ENCODE measurements at places on chromosomes 7 and 10.

GRCh38 chr10:22911889-22912762, 15.7 kb upstream of the ARMC3 start:
- no peak for DNase-seq

DNA sequence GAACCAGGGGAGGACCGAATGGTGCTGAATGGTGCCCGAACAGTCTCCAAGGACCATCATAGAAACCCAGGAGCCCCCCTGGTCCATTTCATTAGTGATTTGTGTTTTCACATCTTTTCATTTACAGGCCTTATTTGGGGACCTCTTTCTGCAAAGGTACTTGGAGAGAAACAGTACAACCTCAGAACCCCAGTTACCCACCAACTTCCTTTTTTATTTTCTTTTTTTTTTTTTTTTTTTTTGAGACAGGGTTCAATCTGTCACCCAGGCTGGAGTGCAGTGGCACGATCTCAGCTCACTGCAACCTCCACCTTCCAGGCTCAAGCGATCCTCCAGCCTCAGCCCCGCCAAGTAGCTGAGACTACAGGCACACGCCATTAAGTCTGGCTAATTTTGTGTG, 13.0 kb upstream of the ELN start:
- no peak for DNase-seq

- DNase-seq: peak; percentile 82
Observed at GRCh38 chr7:31336202-31337001, 4.1 kb downstream of the NEUROD6 start.

GRCh38 chr10:90180886-90181691, 479.7 kb downstream of the KIF20B start:
- no peak for DNase-seq

GRCh38 chr7:137934941-137935883, 66.7 kb downstream of the CREB3L2 start:
- DNase-seq: no peak

DNA sequence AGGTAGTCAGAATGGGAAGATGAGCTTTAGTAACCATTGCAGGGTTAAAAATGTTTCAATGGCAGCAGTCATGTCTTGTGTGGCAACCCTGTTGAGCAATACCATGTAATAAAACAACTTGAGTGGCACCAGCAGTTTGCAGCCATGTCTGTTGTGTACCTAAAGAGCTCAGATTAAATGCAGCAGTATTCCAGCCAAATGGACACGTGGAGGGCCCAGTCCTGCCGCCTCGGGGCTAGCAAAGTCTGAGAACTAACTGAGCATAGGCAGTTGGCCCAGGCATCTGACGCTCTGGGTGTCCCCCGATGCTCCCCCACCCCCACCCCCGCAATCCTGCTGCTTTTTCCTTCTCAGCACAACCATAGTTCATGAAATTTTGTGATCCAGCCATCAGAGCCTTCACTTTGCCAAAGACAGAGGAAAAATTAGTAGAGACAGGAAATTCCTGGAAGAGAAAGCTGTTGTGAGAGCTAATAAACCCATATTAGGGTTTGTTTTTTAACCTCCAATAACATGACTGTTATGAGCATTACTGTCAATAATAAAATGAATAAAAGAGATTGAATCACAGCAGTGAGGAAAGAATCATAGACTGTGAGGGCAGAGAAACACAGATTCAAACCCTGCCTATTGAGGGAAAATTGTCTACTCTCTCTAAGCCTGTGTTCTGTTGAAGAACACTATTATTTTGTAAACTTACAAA, 220.6 kb upstream of the RHOBTB1 start:
- no peak for DNase-seq

GRCh38 chr10:18397906-18398305, 253.5 kb downstream of the NSUN6 start:
- no peak for DNase-seq

GRCh38 chr10:22900841-22901601, 26.8 kb upstream of the ARMC3 start:
- DNase-seq: no peak

DNA sequence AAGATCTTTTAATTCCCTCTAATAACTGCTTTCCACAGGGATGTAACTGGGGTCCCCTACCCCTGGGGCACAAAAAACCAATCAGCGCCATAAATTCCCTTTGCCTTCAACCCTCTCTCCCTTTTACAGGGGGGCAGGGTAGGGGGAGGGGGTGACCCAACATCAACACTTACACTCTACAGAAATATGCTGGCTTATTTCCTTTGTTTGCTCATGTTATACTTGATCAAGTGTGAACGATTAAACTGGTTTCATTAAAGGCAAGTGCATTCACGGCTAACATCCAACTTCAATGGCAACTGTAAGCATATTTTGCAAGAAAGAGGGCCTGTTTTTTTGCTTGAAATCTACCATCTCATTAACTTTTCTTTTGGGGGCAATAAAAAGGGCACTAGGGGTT, 2.9 kb downstream of the CTBP2 start:
- no peak for DNase-seq

GRCh38 chr7:87083865-87084519, 24.5 kb upstream of the ELAPOR2 start:
- no peak for DNase-seq

DNA sequence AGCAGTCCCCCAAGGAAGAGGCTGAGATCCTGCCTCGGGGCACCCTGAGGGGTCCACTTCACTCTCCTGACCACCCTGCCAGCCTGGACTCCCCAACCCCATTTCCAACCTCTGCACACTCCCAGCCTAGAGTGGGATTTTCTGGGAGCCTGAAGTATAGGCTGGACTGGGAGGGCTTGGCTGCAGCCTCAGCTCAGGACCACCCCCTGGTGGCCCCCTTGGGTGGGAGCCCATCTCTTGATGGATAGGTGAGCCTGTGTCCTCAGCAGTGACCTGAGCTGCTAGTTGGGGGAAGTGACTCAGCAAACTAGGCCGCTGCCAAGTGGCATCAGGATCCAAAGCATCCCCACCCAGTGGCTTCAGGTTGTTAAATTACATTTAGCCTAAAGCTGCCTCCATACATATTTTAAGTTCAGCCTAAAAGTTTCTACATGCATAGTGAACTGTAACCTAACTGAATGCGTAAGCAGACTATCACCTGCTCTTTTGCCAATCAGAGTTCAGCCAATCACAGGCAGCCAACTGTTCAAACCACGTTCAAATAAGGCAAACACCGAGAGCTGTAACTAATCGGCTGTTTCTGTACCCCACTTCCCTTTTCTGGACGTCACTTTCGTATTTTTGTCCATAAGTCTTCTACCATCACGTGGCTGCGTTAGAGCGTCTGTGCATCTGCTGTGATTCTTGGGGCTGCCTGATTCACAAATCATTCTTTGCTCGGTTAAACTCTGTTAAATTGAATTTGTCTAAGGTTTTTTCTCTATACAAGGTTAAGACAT, 144.0 kb downstream of the PLPP4 start:
- no peak for DNase-seq

DNA sequence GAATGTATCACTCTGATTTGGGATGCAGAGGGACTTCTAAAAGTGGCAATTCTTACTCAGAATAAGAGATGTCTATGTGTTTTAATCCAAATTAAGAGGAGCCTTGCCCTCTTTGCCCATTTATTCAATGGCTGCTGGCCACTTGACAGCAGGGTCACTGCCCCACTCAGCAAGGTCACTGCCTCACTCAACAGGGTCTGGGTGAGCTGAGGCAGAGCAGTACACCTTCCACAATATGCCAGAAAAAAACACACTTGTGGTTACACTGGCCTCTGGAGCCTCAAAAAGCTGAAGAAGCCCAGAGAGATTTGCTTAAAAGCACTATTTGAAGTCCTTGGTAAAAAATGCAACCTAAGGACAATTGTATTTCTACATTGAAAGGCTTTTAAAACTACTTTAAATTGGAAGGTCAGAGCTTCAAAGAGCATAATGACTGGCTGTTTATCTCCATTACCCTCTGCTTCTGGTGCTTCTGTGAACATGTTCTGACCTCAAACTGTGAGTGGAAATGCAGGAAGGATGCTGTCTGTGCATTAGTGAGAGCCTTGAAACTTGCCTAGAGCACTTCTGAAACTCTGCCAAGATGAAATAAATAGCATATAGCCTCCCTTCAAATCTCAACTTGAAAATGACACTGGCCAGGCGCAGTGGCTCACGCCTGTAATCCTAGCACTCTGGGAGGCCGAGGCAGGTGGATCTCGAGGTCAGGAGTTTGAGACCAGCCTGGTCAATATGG, 35.1 kb upstream of the WIPF3 start:
- DNase-seq: no peak

DNA sequence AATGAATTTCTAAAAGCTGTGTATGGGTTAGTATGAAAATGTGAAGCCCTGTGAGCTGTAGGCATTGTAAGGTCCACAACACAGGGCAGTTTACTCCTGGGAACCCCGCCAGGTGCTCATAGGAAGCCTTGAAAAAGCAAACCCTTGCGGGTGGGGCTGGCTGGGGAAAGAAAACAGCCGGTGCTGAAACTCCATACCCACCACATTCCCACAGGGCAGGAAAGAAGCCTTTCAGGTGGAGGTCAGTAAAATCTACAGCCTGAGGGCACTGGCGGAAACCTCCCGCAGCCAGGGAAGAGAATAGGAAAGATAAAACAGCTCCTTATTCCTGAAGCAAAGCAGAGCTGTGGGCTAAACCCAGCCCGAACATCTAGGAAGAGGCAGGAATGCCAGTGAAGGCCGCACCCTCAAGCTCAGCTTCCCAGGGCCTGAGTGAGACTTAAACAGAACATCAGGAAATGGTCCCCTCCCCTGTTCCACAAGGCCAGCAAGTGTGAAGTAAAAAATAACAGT, 34.7 kb downstream of the PODXL start:
- DNase-seq: no peak

- peak; percentile 49 for DNase-seq
Observed at GRCh38 chr10:24208661-24209431, at the start of gene KIAA1217. TSS of gene KIAA1217 (plus strand) at chr10:24209138. CDS start at chr10:24209194, 56 bp downstream.

DNA sequence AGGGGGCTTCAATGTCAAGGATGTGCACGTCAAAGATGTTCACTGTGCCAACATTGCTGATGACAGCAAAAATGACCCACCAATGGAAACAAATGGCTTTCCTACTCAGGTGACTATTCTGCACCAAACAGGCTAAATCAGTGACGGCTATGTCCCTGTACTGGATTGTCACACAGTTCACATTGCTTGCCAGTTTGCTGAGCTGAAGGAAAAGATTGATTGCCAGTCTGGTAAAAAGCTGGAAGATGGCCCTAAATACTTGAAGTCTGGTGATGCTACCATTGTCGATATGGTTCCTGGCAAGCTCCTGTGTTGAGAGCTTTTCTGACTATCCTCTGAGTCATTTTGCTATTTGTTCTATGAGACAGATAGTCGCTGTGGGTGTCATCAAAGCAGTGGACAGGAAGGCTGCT, 202.2 kb upstream of the ETV1 start:
- DNase-seq: no peak

DNA sequence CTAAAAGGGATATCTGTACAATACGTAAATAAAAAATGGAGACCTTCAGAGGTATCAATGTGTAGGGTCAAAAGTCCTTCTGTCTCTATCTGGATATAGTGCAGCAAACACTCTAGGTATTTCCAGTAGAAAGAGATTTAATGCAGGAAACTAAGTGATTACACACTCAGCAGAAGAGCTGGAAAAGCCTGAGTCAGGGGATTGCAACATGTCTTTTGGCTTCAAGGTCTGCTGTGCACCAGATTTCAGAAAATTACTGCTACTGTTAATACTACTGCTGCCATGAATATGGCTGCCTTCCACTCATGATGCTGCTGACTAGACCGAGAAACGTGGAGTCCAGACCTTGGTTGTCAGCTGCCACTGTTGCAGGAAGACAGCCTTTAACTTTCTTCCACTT, 94.9 kb upstream of the DLX6 start:
- no peak for DNase-seq

DNA sequence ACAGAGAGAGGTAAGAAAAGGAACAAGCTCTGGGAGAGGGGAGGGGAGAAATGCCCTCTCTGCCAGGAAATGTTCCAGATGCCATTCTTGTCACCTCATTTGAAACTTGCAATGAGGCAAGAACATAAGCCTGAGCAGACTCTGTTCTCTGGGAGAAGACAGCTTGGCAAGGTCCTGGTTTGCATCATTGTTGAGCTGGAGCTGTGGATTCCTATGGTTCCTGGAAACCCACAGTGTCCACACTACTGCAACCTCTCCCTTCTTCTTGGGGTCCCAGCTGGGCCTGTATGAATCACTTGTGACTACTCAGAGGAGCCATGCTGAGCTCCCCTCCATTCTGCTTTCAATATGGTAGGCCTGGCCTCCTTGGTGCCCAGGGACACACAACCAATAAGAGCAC, 60.8 kb upstream of the HECTD2 start:
- DNase-seq: no peak

DNA sequence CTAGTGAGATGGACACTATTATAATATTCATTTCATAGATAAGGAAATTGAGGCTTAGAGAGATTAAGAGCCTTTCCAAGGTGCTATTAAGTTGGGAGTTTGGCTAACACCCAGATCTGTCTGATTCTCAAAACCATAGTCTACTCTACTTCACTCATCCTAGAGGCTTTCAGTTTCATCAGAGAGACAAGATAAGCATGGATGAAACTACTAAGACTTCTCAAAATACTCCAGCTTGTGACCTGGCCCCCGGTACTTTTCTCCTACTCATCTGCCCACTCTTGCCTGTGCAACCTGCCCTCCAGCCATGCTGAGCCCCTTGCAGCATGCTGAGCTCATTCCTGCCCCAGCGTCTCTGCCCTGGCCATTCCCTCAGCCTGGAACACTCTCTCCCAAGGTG, 12.2 kb upstream of the SLC35B4 start:
- no peak for DNase-seq

DNA sequence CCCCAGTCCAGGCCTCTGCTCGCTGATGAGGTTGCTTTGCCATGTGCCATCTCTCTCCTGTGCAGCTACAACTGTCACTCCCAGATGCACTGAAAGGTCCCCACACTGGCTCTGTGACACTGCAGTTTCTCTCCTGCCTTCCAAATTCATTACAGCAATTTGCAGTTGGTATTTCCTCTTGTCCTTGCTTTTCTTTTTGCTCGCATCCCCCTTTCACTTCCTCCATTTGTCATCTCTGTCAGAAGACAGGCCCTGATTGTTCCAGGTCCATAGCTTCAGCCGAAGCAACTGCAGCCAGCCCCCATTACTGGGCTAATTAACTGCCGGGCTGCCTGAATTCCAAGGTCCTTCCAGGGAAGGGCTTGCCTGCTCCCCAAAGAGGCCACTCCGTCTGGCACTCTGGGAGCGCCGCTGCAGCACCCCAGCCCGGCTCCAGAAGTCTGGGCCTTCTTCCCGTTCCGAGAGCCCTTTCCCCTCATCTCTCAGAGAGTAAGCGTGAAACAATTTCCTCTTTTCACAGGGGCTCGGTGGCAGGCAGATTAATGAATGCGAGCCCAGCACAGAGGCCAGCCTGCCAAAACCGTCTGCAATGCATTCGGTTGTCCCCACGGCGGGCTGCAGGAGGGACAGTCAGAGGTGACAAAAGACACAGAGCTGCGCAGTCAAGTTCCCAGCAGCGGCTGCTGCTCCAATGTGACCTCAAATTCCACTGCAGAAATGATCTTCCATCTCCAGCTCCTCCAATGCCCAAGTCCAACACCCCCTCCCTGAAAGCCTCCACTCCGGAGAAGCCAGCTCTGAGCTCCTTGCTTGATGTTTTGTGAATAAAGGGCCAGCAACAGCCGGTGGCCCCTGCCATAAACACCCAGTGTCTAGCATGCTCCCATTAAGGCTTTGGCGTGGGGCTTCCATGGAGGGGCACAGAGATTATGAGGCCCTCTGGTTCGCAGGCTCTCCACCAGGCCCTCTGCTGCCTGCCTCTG, 279.4 kb upstream of the HABP2 start:
- DNase-seq: no peak

- DNase-seq: peak; percentile 67
Observed at GRCh38 chr7:155456738-155457543, 988 bp upstream of the EN2 start.

GRCh38 chr7:67554986-67555385, 558.4 kb downstream of the TYW1 start:
- DNase-seq: no peak

GRCh38 chr7:40219917-40220316, 85.1 kb downstream of the SUGCT start:
- DNase-seq: no peak
